ENCODE measurements at places on chromosomes 6 and 20.
A peak's percentile ranks its signal among the peaks of the same experiment; 100 is the strongest.

GRCh38 chr20:37642246-37642645 lies 51.6 kb upstream of the CTNNBL1 start:
- no peaks in the 10 kb centered on the region for H3K4me1 ChIP-seq
- no peaks in the 10 kb centered on the region for H3K36me3 ChIP-seq
- DNase-seq = no peak
- H3K27me3 ChIP-seq = no peaks in the 10 kb centered on the region
- H3K27ac ChIP-seq = no peak overlapping the region

- H3K27ac ChIP-seq = no peak overlapping the region
- no peak overlapping the region for H3K4me3 ChIP-seq
- DNase-seq = no peak
- H3K27me3 ChIP-seq = no peaks in the 10 kb centered on the region
These were observed 75.3 kb downstream of the SSR1 start for GRCh38 chr6:7237653-7238188.

- no peak overlapping the region for H3K27ac ChIP-seq
- peak overlapping the region; percentile 55 for H3K4me3 ChIP-seq
- DNase-seq = peak; percentile 63
- H3K36me3 ChIP-seq = no peaks in the 10 kb centered on the region
- no peaks in the 10 kb centered on the region for H3K4me1 ChIP-seq
These were observed 646 bp upstream of the CPNE5 start for GRCh38 chr6:36839749-36840431.

DNA sequence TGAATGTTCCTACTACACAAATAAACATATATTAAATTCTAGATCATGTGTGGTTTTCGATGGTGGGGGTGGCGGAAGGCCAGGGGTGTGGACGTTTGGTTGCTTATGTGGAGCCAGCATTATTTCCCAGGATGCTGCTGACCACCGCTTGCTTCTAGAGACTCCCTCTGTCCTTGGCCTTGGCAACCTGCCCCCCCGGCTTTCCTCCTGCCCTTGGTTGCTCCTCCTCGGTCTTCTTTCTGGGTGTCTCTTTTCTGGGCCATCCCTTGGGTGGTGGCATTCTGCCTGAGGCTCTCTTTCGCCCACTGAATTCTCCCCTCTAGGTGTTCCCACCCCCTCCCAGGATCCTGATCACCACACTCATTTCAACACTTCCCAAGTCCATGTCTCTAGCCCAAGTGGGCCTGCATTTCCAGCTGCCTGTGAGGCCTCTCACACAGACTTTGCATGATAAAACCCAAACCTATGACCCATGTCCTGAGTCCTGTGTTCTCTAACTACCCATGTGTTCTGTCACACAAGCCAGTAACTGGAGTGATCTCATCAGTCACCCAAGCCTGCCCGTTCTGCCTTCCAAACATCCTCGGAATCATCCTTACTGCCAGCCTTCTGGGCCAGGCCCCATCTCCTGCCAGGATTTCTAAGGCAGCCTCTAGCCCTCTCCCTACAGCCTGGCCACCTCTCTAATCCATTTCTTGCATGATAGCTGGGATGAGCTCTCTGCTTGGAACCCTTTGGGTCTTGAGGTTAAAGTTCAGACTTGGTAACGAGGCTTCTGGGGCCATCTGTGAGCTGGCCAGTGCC lies 71.2 kb downstream of the CDS2 start:
- no peak for DNase-seq
- H3K4me1 ChIP-seq = no peaks in the 10 kb centered on the region
- H3K36me3 ChIP-seq = no peaks in the 10 kb centered on the region
- no peak overlapping the region for H3K4me3 ChIP-seq
- H3K27ac ChIP-seq = no peak overlapping the region

DNA sequence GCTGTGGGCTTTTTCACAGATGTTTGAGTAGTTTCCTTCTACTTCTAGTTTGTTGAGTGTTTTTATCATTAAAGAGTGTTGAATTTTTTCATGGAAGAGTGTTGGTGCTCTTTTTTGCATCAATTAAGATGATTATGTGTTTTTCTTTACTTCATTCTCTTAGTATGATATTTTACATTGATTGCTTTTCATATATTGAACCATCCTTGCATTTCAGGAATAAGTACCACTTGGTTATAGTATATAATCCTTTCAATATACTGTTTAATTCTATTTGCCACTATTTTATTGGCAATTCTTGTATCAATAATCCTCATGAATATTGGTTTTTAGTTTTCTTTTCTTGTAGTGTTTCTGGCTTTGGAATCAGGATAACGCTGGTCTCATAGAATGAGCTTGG lies 113.7 kb upstream of the PRDM1 start:
- H3K4me3 ChIP-seq = no peak overlapping the region
- H3K27me3 ChIP-seq = no peaks in the 10 kb centered on the region
- no peak overlapping the region for H3K27ac ChIP-seq
- DNase-seq = no peak
- no peaks in the 10 kb centered on the region for H3K36me3 ChIP-seq

DNA sequence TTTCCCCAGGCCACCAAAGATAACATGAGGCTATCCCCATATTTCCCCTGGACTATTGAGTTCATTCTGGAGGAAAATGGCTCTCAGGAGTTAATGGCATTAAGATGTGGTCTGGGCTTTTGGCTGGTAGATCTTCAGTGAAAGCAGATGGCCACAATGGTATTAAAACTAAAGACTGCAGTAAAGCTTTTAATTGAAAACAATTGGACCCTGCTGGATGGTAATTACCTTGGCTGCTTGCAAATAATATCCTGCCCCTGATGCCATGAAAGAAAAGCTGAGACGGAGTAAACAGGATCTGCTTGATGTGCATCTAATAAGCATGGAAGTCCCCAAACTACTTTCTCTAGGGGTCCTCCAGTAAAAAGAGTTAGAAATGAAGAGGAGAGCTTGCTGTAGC lies 255.8 kb downstream of the QKI start:
- no peak overlapping the region for H3K4me3 ChIP-seq
- no peak for DNase-seq
- H3K36me3 ChIP-seq = no peaks in the 10 kb centered on the region
- H3K27me3 ChIP-seq = no peaks in the 10 kb centered on the region
- H3K4me1 ChIP-seq = no peaks in the 10 kb centered on the region

- peak overlapping the region; percentile 74 for H3K4me3 ChIP-seq
- H3K4me1 ChIP-seq = peaks cover 7% of the 10 kb centered on the region
- H3K27ac ChIP-seq = no peak overlapping the region
- peaks cover 13% of the 10 kb centered on the region for H3K36me3 ChIP-seq
- DNase-seq = peak; percentile 66
These were observed 1.2 kb downstream of the MYB start for GRCh38 chr6:135182071-135183001.

- DNase-seq = no peak
- no peaks in the 10 kb centered on the region for H3K27me3 ChIP-seq
- H3K36me3 ChIP-seq = no peaks in the 10 kb centered on the region
These were observed 995 bp downstream of the STK4 start for GRCh38 chr20:44967207-44967807.

- no peaks in the 10 kb centered on the region for H3K36me3 ChIP-seq
- no peak overlapping the region for H3K27ac ChIP-seq
- H3K4me1 ChIP-seq = peaks cover 12% of the 10 kb centered on the region
- peaks cover 9% of the 10 kb centered on the region for H3K27me3 ChIP-seq
These were observed 1.9 kb upstream of the FUCA2 start for GRCh38 chr6:143513410-143513809.

DNA sequence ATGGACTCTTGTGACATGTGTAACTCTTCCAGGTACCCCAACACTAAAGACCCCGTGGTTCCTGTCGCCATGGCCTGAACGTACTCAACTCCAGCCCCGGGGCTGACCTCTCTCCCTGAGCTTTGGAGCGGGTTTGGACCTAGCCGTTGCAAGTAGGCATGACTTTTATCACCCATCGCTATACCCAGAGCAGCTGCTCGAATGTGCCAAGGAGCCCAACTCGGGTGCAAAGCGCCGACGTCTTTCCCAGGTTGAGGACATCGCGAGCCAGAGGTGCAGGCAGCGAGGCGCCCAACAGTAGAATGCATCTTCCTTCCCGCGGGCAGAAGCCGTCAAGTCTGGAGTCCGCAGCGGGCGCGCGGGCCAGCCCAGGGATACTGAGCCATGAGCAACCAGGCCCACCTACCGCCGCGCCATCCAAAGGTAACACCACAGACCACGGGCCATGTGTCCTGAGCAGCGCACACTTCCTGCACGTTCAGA lies 5.7 kb upstream of the LAMP5 start:
- H3K27me3 ChIP-seq = peaks cover 78% of the 10 kb centered on the region
- DNase-seq = no peak
- peak overlapping the region; percentile 28 for H3K4me3 ChIP-seq
- H3K27ac ChIP-seq = no peak overlapping the region
- no peaks in the 10 kb centered on the region for H3K36me3 ChIP-seq
- H3K4me1 ChIP-seq = peaks cover 25% of the 10 kb centered on the region

GRCh38 chr6:11067348-11067747 lies 23.2 kb upstream of the ELOVL2 start:
- no peaks in the 10 kb centered on the region for H3K4me1 ChIP-seq
- no peaks in the 10 kb centered on the region for H3K36me3 ChIP-seq
- no peak for DNase-seq
- H3K27ac ChIP-seq = no peak overlapping the region
- H3K4me3 ChIP-seq = no peak overlapping the region

DNA sequence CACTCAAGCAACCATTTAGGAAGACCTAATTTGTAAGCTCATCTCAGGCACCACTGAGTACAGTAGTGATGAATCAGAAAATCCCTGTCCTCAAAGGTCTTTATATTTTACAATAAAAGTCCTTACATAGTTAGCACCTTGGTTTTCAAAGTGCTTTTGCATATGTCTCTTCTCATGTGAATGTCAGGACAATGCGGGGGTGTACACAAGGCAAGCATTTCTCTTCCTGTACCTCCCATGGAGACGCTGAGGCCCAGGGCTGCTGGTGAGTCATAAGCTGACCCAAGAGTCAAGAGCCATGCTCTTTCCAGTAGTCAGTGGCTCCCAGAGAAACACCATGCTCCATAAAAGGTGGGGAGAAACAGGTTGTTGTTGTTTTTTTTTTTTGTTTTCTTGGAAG lies 174.0 kb downstream of the GJA10 start:
- no peak overlapping the region for H3K4me3 ChIP-seq
- DNase-seq = no peak
- H3K27me3 ChIP-seq = peaks cover 1% of the 10 kb centered on the region
- no peaks in the 10 kb centered on the region for H3K36me3 ChIP-seq
- no peak overlapping the region for H3K27ac ChIP-seq
- peaks cover 4% of the 10 kb centered on the region for H3K4me1 ChIP-seq

GRCh38 chr20:52998268-52998667 lies 26.1 kb downstream of the TSHZ2 start:
- H3K4me1 ChIP-seq = no peaks in the 10 kb centered on the region
- H3K36me3 ChIP-seq = no peaks in the 10 kb centered on the region
- H3K4me3 ChIP-seq = no peak overlapping the region

DNA sequence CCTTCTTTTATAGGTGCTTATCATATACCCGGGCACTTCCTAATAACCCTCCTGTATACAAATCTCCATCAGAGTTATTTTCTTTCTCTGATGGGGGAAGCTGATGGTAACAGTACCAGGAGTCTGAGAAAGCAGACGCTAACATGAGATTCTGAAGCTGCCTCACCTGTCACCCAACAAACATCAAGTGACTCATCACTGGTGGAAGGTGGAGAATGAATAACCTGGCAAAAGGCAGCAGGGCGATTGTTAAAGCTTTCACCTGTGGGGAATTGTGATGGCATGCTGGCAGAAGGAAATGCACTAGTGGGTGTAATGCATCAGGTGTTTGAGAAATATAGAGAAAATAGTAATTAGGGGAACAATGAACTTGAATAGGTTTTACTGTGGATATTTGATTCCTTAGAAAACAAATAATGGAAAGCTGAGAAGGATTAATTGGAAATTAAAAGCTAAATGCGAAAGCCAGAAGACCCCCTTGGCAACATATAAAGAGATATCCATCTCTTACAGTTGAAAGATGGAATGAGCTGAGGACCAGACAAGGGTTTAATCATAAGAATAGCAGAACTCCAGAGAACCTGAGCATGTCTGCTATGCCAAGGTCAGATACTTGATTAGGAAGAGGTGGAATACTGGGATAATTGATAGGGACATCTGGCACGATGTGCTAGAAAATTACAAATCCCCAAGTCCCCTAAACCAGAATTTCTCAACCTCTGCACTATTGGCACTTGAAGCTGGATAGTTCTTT lies 517.1 kb downstream of the PKHD1 start:
- no peak overlapping the region for H3K4me3 ChIP-seq
- H3K27ac ChIP-seq = no peak overlapping the region
- no peaks in the 10 kb centered on the region for H3K4me1 ChIP-seq

DNA sequence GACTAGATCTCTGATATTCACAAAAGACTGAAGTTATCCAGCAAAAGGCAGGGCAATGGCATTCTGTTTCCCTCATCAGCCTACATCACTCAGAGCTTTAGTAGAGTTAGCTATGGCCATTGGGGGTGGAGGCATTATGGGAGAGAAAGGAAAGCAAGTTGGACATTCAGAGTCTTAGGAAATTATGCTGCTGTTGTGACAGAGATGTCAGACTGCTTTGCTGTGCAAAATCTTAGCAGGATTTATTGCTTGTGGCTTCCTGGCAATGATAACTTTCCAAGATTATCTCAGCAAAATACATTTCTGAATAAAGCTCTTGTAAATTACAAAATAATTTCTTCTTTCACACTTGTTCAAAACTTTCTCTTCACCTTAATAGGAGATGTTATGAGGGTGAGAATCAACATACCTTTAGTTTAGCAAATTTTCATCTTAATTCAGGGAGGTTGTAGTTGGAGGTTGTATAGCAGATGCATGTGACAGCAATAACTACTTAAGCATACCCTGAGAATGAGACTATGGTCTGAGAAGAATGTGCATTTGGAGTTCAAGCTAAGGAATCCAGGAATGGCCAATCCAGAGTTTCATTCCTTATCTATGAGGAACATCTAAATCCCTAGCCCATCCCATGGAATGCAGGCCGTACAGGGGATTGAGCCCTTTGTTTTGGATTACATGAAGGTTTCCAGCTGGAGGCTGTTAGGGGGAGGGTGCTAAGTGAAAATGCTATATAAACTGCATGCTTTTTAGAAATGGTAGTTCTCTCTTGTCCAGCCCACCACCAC lies 179.8 kb downstream of the HAO1 start:
- no peaks in the 10 kb centered on the region for H3K27me3 ChIP-seq
- no peak overlapping the region for H3K27ac ChIP-seq
- H3K4me3 ChIP-seq = no peak overlapping the region
- DNase-seq = no peak

GRCh38 chr6:149820506-149820905 lies 43.7 kb downstream of the LRP11 start:
- no peaks in the 10 kb centered on the region for H3K4me1 ChIP-seq
- H3K36me3 ChIP-seq = no peaks in the 10 kb centered on the region

- no peaks in the 10 kb centered on the region for H3K27me3 ChIP-seq
- no peak overlapping the region for H3K27ac ChIP-seq
- no peak overlapping the region for H3K4me3 ChIP-seq
- no peaks in the 10 kb centered on the region for H3K4me1 ChIP-seq
- DNase-seq = no peak
These were observed 15.4 kb upstream of the STMND1 start for GRCh38 chr6:17086469-17086868.

- DNase-seq = no peak
- H3K4me3 ChIP-seq = no peak overlapping the region
- no peak overlapping the region for H3K27ac ChIP-seq
- H3K36me3 ChIP-seq = no peaks in the 10 kb centered on the region
These were observed 12.4 kb downstream of the LY86 start for GRCh38 chr6:6600875-6601274.

Measured in H1 (cell line).